Astrocyte of the spinal cord (primary cell): ENCODE measurements at places on chromosomes 4 and X.
A peak's percentile ranks its signal among the peaks of the same experiment; 100 is the strongest.

- DNase-seq: no peak
Observed at GRCh38 chr4:56496241-56496640, 9.3 kb upstream of the ARL9 start.

DNA sequence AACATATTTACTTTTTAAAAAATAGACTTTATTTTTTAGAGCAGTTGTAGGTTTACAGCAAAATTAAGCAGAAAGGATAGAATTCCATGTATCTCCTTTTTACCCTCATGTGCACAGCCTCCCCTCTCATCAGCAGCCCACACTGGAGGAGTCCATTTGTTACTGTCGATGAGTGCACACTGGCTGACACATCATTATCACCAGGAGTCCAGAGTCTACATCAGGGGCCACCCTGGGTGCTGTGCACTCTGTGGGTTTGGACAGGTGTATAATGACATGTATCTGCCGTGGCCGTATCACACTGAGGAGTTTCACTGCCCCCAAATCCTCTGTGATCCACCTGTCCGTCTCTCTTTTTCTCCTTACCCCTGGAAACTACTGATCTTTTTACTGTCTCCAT, 26.3 kb downstream of the TBC1D14 start:
- DNase-seq: no peak

GRCh38 chrX:119784747-119785446, 6.5 kb downstream of the RPL39 start:
- no peak for DNase-seq

DNA sequence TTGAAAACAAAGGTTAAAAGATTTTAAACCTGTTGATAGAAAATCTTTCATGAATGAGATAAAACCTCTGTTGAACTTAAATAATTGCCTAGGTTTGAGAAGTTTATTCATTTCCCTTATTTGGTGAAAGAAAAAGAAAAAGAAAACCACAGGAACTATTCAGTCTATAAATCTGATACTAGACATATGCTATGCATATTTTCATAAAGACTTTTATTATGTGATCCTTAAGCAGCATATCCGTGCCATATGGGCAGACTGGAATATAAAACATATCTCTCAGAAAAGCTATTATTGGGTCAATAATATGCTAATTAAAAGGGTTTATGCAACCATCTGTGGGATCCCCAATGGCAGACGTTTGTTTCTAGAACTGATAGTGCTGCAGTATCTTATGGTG, 178.7 kb downstream of the RASL11B start:
- no peak for DNase-seq

DNA sequence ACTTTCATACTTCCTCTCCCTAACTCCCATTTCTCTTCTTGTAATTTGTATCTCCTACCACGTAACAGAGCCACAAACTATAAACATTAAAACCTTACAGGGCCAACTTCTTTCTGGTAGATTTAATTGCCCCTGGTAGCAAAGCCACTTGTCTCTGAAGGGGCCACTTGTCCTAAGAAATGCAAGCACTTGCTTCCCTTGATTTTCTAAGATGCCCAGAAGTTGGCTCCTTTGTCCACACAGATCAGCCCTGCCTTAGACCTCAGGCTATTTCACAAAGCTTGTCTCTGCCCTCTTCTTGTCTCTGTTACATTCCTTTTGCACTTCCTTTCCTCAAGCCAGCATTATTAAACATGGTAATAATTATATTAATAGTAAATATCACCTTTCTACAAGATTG, 80.6 kb upstream of the CXXC4 start:
- DNase-seq: no peak

- no peak for DNase-seq
Observed at GRCh38 chr4:851701-852430, 25.9 kb upstream of the CPLX1 start.

- DNase-seq: no peak
Observed at GRCh38 chrX:37752936-37753335, 26.9 kb upstream of the CYBB start.

GRCh38 chr4:189096717-189097116, 844.0 kb upstream of the FRG1 start:
- no peak for DNase-seq

DNA sequence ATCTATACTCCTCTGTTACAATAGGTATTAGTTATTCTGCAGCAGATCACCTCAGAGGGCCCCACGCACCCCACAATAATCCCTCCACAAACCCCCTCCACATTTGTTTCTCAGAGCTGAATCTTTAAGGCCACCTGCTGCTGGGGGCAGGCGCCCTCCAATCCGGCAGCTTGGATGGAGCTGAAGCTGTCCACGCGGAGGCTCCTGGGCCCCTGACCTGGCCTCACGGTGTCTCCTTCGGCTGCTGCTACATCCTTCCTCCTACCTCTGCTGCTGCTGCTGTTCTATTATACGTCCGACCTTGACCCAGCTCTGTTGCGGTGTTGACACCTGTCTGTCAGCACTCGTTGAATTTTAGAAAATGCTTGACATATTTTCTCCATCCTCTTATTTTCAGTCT, 430.2 kb upstream of the ZFP42 start:
- DNase-seq: no peak

- no peak for DNase-seq
Observed at GRCh38 chr4:3218824-3219760, 29.9 kb upstream of the MSANTD1 start.

GRCh38 chr4:128461291-128462102, 173.9 kb upstream of the PGRMC2 start:
- DNase-seq: peak; percentile 91

DNA sequence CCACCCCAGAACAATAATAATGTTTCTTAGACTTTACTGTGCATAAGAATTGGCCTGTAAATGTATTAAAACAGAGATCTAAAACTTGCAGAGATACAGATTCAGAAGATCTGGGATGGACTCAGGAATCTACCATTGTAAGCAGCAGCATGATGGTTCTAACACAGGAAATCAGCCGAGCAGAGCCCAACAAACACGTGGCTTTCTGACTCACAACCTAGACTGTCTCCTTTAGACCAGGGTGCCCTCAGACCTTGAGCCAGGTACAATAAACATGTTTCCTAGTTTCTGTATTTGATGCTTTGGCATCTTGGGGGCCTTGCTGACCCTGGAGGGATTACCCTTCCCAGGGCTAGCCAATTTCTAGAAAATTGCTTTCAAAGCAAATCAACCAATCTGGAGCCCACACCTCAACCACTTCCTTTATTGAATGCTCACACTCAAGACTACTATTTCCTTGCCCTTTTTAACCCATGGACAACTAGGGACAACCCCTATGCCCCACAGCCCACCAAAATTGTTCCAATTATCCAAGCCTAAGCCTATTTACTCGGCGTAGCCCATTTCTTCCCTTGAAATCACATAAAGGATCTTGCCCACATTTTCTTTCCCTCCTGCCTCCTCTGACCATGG, 80.5 kb downstream of the TBC1D9 start:
- DNase-seq: no peak

DNA sequence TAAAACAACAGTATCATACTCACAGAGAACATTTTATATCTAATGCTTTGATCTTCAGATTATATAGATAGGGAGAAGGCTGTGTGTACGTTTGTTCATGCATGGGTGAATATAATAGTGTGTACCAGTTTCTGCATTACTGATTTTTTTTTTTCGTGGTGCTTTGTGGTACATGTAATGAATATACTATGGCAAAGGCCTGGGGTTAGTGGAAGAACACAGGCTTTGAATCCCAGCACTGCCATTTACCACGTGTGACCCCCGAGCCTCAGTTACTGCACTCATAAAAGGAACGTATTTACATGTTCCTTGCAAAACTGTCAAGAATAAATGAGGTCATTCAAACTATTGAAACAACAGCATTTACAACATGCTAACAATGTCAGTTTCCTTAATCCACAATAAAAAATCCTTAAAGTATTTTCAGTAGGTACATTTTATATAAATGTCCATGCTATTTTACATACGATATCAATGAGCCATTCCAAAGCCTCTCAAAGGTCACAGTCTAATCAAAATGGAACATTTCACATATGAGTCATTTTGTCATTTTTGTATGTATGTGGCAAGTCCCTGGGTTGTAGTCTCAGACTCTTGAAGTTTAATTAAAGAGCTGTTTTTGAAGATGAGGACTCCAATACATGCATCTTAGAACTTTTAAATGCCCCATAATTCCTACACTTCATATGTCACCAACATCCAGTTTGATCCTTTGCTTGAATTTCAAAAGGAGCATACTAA, 242.8 kb downstream of the PPP3CA start:
- DNase-seq: no peak

- DNase-seq: no peak
Observed at GRCh38 chr4:61771056-61771455, 570.9 kb downstream of the ADGRL3 start.

DNA sequence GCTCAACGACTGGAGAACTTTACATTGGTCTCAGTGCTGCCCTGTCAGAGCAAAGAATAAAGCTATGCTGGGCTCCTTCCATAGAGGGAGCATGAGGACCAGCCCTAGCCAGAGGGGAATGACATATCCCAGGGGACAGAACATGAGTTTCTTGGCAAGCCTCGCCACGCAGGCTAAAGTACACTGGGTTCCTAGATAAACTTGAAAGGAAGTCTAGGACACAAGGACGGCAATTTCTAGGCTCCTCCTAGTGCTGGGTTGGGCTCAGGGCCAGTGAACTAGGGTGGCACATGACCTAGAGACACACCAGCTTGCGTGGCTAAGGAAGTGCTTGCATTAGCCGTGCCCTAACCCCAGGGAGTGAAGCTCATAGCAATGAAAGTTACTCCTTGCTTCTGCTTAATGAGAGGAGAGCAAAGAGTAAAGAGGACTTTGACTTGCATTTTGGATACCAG, 141.0 kb downstream of the MAB21L2 start:
- DNase-seq: no peak

DNA sequence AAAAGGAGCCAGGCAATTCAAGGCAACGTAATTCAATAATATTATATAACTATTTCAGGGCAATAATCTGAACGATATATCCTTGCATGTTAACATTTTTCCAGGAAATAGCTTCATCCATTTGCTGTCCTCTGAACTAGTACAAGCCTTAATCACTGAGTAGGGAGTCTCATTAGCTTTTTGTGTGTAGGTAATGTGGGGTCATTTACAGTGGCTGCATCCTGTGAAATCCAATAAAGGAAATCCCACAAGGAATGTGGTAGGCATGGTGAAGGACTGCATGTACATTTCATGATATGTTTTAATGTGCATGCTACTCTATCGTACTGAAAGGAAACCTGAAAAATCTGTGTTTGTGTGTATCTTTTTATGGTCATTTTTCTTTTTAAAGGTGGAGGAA, 103.5 kb downstream of the SLC4A4 start:
- DNase-seq: no peak

- DNase-seq: no peak
Observed at GRCh38 chr4:54092405-54093323, 7.3 kb upstream of the GSX2 start.

DNA sequence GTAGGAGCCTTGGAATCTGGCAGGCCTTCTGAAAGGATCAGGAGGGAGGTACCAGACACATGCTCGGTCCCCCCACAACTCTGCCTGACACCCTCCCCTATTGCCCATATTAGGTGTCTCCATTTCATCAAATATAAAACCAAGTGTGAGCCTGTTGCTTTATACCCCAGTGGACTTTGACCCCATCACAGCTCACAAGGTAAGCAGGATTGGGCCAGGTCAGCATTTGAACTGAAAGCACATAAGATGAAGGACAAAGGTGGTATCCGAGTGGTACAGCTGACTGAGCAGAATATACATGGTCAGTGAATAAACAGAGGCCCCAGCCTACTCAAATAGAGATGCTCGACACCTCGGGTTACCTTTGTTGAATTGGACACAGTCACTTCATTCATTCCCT, 20.0 kb downstream of the SLC25A43 start:
- no peak for DNase-seq

- DNase-seq: no peak
Observed at GRCh38 chrX:40622479-40623138, 619 bp upstream of the MPC1L start.

DNA sequence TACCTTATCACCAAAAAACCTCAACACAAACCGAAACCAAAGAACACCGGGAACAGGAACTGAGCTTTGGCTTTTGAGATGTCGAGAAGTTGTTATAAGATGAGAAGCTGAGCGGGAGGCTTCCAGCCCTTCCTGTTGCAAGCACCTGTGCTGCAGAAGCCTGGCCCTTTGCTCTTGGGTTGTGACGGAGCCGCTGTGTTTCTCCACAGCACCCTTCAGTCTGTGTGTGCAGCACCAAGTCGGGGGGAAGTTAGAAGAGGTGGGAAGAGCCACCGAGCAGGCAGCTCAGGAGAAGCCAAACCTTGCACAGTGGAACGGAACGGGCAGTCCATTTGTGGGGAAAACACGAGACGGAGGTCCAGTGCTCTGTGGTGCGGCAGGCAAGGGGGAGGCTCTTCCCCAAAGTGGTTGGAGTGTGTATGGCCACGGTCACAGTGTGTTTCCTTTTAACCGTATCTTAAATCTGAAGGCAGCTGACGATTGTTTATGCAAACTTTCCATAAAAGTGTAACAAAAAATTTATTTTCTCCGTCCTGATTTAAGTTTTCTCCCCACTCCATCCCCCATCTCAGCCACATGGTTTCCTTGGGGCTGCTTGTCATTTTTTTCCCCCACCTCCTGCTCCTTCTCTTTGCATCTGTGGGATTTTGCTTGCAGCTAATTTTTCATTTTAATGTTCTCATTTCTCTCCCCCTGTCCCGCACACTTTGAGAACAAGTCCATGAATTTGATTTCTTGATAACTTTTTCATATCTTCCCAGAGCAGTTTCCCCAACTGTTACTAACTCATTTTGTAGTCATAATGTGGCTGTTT, 123.7 kb downstream of the STOX2 start:
- no peak for DNase-seq

DNA sequence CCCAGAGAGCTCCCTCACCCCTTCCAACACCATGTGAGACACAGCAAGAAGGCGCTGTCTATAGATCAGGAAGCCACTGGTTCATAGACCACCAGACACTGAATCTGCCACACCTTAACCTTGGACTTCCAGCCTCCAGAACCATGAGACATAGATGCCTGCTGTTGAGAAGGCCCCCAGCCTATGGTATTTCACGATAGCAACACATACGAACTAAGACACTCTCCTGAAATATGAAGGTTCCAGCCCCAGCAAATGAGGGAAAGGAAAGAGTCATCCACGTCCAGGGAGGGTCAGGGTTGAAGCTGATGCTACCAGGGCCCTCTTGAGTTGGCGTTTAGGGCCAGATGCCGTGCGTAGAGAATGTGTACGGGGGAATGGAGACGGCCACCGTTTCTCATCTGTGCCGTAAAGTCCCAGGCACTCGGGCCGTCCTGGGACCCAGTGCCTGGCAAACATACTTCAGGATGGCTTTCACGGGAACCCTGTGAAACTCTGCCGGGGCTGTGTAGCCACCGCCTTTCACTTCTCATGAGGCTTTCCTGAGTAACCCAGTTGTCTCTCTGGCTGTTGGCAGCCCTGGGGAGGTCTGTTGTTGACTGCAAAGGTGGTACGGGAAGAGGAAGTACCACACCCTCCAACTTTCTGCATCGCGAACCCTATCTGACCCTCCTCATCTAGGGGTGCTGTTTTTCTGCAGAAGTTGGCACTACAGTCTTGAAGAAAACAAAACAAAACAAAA, 17.7 kb upstream of the P2RY8 start:
- DNase-seq: no peak

GRCh38 chr4:26701786-26702227, 117.9 kb downstream of the TBC1D19 start:
- DNase-seq: no peak

- DNase-seq: peak; percentile 83
Observed at GRCh38 chr4:163332526-163333406, at the start of gene NPY1R. Gene NPY1R, minus strand, starts transcription at chr4:163332596. Its CDS starts 6,042 bp downstream, at chr4:163326554.

GRCh38 chr4:57462843-57463242, 352.7 kb upstream of the IGFBP7 start:
- DNase-seq: no peak

- DNase-seq: no peak
Observed at GRCh38 chr4:108377021-108377420, 208.3 kb upstream of the LEF1 start.
